ENCODE measurements at places on chromosomes 4 and X.
A peak's percentile ranks its signal among the peaks of the same experiment; 100 is the strongest.

- DNase-seq: no peak
These were observed 154.3 kb downstream of the CFAP299 start for GRCh38 chr4:80489798-80490197.

- DNase-seq: no peak
These were observed 54.8 kb downstream of the PPP2R2C start for GRCh38 chr4:6417516-6418050.

DNA sequence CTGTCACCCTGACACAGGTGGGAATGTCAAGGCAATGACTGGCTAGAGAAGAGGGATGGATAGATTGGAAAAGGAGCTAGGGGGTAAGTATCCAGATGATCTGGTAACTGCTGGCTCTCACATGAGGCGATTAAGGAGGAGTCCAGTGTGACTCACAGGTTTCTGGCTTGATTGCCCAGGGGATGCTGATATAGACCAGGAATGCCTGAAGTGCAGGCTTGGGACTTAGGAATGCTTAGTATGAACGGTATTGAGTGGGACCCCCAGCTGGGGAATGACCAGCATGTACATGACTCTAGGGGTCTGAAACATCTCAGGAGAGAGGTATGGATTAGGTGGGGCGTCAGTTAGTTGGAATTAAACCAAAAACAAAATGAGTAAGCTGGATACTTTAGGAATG is 65.8 kb upstream of the PRPS1 start:
- no peak for DNase-seq

GRCh38 chrX:79366556-79366872 is 620 bp downstream of the ITM2A start:
- DNase-seq: no peak

- no peak for DNase-seq
These were observed 42.4 kb downstream of the PPP3CA start for GRCh38 chr4:101304916-101305315.

DNA sequence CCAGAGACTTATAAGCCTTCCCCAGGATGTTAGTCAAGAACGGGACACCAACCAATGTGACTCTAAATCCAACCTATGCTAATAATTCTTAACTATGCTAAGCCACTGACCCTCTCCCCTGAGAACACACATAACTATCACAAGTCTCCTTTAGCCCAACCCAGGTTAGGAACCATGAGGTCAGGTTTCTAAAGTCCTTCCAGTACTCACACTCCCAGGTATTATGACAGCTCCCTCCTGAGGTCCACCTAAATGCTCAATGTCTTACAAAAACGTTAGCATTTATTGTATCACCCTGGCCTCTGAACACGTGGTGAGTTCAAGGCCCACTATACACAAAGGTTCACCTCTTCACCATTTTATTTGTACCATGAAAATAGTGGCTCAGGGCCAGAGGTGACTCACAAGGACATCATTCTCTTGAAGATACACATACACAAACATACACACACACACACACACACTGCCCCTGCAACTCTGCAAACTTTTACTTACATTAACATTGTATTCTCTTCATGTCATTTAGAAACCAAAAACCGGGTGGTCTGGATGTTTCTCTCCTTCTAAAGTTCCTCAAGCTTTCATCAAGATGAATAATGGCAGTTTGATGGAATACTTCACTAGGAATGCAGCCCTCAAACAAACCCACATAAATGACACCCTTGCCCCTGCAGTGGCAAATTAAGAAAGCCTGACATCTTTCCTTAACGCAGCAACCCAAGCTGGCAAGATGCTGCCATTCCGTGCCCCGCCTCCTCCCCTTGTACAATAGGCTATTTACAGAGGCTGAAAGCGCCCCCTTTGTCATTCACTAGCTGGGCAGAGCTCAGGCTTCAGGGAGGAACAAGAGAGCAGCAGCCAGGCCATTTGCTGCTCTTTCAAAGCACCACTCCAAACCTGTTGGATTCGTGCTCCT is 17.7 kb downstream of the ACSL1 start:
- DNase-seq: no peak

- DNase-seq: no peak
These were observed at the start of gene PRDM8 for GRCh38 chr4:80196922-80197573. Gene PRDM8, plus strand, starts transcription at chr4:80197503. Its CDS starts 2,578 bp downstream, at chr4:80200081.

GRCh38 chrX:155144926-155145325 is 71.3 kb upstream of the VBP1 start:
- DNase-seq: no peak

- DNase-seq: no peak
These were observed 125.4 kb downstream of the CPE start for GRCh38 chr4:165504184-165504583.

GRCh38 chr4:42150653-42151567 is 1.5 kb downstream of the BEND4 start:
- DNase-seq: no peak

GRCh38 chrX:150610446-150610845 is 42.0 kb downstream of the MTM1 start:
- DNase-seq: no peak

DNA sequence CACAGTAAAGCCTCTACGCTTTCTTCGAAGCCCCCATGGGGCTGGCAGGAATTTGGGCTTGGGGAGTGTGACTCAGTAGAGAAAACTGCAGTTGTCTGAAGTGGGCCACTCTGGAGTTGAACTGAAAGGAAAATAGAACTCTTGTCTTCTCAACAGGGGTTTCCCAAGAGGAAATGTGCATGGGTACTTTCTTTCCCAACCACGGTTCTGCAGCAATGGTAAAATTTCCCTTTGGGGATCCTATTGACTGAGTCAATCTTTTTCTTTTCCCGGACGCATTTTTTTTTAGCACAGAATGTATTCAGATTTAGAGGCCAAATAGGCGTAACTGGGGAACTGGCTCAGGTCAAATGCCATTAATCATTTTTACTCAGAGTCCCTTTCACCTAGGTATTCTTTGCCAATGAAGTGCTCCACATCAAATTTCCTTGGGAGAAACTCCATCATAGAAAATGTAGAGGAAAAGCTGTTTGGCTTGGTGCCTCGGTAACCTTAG is 269.3 kb downstream of the STIM2 start:
- no peak for DNase-seq

DNA sequence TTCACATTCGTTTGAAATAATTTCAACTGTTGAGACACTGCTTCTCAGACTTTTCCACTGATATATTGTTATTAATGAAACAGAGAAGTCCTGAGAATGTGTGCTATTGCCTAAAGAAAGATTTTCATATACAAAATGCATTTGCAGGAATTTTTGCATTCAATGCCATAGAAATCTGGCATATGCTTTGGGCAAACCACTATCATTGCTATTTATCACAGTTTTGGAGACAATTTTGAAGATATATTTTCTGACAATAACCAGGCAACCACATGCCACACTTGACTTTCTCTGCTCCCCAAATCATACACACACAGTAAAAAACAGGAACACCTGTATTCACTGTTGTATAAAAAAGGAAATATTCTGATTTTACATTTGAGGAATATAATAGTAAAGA is 1303.7 kb upstream of the IGFBP7 start:
- no peak for DNase-seq

GRCh38 chr4:161936625-161937550 is 226.9 kb downstream of the FSTL5 start:
- DNase-seq: peak; percentile 21

DNA sequence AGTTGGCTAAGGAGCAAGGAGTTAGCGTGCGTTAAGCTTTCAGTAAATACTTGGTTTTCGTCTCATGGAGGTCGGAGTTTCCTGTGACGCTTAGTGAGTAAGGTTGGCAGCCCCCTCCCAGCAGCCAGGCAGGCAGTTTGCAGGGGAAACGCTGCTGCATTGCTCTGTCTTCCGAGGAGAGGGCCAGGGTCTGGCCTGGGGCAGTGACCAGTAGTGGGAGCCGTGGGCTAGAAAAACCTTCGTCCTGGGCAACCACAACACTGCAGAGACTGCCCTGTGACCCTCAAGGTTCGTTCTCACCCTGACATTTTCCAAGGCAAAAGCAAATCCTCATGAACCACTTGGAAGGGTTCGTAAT is 432 bp downstream of the TMEM175 start:
- no peak for DNase-seq

DNA sequence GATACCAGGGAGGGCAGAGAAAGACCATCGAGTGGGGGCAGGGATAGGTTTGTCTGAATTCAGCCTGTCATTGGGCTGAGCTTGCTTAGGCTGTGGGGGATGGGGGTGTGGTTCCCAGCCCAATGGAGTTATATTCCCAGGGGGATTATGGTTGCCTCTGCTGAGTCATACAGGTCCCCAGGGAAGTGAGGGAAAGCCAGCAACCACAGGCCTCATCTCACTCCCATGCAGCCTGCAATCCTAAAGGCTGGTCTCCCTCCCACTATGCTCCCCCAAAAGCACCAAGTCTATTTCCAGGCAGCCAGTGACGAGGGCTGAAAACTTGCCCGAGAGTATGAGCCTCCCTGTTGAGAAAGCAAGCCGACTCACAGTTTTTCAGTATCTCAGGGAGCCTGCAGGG is 39.3 kb downstream of the AFM start:
- DNase-seq: peak; percentile 64

DNA sequence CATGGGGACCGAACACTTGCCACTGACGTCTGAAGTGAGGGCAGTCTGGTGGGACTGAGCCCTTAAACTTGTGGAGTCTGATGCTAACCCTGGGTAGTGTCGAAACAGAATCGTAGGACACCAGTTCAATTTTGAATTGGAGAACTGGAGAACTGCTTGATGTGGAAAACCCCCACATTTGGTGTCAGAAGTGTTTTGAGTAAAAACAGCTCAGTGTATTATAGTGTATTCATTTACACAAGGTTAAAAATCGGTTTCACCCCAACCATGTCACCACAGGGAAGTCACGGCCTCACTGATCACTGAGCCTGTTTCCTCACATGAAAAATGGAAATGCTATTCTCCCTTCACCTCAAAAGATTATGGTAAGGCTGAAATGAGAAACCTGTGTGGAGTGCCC is 21.9 kb downstream of the PIN4 start:
- no peak for DNase-seq

Measured in fibroblast of the conjunctiva (primary cell).